ENCODE measurements at places on chromosomes 13 and 19. TPM values are rescaled to one million over a fixed set of nuclear protein-coding genes. Genes with fewer than 3 reads are reported as not detected.

Gene TNNT1
- total RNA-seq, result 317 TPM

Gene TMEM86B
- 11.8 TPM for total RNA-seq

Gene ZNF497
- total RNA-seq, result 2.2 TPM

Gene CGB8
- 1.2 TPM for total RNA-seq

Gene PABPC3
- total RNA-seq, result 0.26 TPM

Gene MEIS3
- 1.3 TPM for total RNA-seq

- no peak overlapping the region for H3K4me3 ChIP-seq
- no peak overlapping the region for H3K27ac ChIP-seq
- H3K27me3 ChIP-seq, result no peaks in the 10 kb centered on the region
- no peaks in the 10 kb centered on the region for H3K36me3 ChIP-seq
- peaks cover 16% of the 10 kb centered on the region for H3K4me1 ChIP-seq
These were observed 72.4 kb upstream of the CLDN10 start for GRCh38 chr13:95480131-95480545.

DNA sequence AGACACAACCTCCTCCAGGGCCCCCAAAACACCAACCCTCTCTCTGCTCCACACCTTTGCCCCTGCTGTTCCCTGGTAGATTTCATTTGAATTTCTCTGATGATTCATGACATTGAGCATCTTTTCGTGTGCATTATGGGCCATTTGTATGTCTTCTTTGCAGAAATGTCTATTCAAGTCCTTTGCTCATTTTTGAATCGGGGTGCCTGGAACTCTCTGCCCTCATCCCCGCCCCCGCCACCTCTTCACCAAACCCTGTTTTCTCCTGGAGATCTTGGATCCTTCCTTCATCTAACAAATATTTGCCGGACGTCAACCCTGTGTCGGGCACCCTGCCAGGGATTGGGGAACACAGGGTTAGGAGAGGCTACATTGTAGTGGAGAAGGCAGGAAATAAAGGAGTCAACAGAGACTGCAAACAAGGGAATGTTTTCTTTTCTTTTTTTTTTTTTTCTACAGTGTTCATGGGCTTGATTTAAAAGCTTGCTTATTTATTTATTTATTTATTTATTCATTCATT lies 25.5 kb upstream of the SLC1A5 start:
- H3K27ac ChIP-seq, result no peak overlapping the region
- no peaks in the 10 kb centered on the region for H3K4me1 ChIP-seq
- no peaks in the 10 kb centered on the region for H3K36me3 ChIP-seq

All from PC-3 (cell line).